ENCODE measurements at places on chromosomes 3 and 15.

DNA sequence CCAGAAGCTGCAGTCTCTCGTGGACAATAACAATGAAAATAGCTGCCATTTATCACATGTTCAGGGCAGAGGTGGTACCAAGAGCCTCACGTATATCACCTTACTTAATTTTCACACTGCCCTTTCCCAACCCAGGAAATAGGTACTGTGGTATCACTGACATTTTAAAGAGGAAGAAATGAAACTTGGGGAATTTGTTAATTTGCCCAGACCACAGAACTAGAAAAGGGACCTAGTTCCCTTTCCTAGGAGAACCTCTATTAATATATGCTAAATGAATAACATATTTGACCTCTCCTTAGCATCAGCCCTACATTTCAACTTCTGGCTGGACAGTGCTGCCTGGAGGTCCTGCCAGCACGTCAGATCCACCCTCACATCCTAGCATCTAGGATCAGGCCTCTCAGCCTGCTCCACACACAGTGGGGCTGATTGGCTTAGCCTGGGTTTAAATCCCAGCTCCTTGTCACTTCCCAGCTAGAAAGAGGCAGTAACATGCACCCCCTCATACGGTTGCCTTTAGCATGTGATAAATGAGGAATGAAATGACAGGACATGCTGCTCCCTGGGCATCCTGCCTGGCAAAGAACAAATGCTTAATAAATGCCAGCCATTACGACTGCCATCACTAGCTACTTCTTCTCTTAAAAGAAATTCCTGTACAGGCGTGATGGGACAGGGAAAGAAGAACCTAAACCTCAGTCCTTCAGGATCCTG is 95.1 kb upstream of the TNFAIP8L3 start:
- no peak for DNase-seq

DNA sequence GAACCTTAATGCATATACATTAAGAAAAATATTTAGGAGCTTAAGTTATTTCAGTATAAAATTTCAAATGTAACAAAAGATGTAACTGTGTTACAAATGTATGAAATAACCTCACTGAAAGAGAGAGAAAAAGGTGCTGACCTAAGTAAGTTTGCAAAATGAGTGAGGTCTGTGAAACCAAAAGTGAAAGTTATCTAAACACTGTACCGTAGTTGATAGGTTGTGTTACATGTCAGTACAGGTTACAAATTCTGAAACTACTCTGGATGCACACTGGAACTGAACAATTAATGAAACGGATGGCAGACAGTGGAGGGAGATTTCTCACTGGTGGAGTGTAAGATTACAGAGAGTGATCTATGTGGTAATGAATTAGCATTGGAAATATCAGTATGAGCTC is 420.7 kb downstream of the ZNF385D start:
- DNase-seq = no peak

DNA sequence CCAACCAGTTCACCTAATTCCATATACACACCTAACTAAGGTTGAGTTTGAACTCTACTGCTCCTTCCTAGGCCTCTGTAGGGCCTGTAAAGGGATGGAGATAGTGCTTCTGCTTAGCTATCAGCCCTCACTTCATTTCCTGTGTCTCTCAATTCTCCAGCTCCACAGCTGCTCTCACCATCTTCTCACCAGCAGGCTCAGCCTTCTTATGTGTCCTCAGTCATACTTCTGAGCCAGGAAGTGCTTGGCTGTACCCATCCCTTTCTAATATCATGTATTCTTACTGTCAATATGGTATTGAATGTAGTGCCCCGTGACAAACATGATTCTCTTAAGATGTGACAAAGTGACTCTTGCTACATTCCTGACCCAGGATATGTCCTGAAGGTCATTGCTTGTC is 116.9 kb downstream of the SLC9A9 start:
- no peak for DNase-seq

- no peak for DNase-seq
These were observed 15.5 kb upstream of the ZBED2 start for GRCh38 chr3:111610612-111611054.

DNA sequence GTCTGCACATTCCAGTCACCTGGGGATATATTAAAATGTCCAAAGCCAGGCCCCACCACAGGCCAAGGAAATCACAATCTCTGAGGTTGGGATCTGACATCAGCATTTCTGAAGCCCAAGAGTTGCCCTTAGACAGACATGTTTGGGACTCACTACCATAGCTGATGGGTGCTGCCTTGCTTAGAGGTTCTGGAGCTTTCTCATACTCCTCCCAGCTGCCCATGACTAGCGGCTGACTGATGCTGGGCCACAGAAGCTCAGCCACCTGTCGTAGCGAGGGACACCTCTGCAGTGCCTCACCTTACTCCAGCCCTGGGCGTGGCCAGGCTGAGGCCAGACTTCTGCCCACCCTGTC is 58.8 kb upstream of the XCR1 start:
- DNase-seq = no peak

DNA sequence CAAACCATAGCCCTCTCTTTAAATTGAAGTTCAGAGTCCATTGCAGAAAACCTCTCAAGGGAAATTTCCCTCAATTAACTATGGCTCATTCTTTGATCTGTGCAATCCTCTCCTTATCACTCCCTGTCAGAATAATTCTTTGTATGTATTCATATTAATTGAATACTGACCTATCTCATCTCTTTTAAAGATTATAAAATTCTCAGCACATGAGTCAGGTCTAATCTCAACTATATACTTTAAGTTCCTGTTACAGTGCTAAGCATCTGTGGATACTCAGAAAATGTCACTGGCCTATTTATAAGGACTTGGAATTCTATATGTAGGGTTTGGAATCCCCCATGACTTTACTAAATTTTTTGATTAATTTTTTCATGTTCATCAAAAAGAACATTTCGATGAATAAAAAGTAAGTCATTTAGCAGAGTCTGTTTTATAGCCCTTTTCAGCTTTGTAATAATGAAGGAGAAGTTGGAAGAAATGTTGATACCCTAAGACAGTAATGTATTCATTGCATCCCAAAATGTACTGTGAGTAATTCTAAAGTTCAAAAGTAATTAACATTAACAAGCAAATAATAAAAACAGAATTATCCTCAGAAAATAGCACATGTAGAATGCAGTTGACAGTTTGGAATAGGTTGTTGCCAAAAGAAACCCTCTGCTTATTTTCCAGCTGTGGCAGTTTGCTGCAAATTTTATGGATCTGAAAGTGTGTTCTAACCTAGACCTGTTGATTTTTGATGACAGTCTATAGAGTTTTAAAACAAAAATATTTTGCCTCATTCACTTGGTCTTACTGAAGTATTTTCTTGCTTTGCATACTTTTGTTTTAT is 503.4 kb upstream of the CBLB start:
- DNase-seq = no peak

DNA sequence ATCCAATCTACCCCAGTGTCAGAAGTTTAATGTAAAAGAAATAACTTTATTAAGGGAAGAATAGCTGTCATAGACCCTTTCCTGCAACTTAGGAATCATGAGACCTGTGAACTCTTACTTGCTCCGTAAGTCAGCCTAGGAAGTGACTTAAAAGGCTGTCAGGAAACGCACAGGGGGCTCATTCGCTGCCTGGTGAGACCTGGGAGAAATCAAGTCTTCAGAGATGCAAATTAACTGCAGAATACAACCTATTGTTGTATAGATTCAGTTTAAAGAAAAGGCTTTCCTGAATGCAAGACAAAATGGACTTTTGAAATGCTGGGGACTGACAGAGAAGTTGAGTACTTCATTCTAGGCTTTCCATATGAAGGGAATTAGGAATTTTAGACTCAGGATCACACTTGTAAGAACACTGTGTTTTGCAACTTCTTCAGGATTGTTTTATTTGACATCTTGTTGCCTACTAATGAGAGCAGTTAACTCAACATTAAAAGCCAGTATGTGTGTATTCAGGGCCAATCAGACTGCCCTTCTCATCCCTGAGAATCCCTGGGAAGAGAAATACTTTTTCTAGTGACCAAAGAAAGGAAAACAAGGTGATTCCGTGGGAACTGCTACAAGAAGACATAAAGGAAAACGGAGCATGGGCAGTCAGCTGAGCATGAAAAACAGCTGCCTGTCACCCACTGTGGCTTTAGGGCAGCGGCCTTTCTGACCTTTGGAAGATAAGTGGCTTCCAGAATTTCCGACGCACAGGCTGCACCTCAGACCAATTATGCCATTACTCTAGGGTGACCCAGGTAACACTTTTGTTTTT is 18.5 kb upstream of the DPPA4 start:
- DNase-seq = no peak

DNA sequence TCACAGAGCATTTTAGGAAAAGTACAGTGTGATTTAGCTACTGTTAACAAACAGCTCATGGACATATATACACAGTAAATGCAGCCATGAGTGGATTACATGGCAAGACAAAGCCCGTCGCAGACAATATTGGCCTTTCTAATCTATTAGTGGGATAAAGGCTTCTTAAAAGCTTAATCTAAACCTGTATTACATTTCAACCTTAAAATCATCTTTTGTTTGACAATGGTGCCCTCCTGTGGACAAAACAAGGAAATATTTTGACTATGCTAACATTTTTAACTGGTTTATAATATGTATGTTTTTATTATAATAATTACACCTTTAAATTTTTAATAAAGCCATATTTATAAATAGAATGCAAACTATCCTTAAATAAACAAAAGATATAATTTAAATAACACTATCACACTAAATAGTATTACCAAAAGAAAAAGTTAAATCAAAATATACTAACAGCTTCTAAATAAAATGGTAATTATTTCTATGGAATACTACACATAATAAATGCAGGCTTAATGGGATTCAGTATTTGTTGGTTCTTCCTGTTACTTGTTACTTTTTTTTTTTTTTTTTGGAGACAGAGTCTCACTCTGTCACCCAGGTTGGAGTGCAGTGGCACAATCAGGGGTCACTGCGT is 38.6 kb downstream of the TAFA4 start:
- peak; percentile 4 for DNase-seq

- no peak for DNase-seq
These were observed 294.4 kb downstream of the KBTBD8 start for GRCh38 chr3:67292356-67293121.

DNA sequence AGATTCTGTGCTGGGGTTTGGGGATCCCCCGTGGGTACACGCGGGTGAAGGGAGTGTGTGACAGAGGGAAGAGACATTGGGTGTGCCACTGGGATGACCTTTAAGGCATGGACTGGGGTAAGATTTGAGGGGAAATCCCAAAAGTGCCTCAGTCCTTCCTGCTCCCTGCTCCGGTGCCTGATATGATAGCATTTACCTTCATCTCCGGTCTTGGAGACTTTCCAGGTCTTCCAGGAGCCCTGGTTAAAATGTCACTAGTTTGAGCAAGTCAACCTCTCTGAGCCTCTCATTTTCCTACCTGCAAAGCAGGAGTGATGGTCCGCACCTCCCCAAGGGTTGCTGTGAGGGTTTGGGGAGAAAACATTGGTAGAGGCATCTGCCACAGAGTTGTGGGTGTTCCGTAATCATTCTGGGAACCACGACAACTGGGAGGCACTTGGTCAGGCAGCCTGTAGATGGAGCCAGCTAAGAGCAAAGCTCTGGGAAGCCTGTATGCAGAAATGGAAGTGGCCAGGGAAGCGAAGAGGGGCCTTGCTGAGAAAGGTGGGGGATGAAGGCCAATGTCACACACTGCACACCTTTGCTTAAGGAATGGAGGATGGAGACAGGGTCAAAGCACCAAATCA is 33.9 kb upstream of the KIF23 start:
- DNase-seq = no peak

GRCh38 chr3:61631108-61631769 is 69.9 kb downstream of the PTPRG start:
- DNase-seq = no peak

DNA sequence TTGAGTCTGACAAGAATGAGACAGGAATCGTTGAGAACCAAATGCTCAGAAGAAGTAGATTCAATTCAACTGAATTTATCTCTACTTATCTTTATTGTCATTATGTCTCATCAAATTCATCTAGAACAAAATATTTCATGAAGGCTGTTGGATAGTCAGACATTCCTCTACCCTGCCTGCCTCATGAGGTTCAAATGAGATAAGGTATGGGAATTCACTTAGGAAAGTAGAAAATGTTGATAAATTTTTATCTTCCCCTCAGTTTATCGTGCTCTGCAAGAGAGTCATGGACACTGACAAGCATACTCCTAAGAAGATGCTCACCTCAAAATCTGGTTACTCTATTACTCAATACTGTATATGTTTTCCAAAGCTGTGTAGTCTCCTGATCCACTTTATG is 149.7 kb upstream of the CDIN1 start:
- DNase-seq = no peak

DNA sequence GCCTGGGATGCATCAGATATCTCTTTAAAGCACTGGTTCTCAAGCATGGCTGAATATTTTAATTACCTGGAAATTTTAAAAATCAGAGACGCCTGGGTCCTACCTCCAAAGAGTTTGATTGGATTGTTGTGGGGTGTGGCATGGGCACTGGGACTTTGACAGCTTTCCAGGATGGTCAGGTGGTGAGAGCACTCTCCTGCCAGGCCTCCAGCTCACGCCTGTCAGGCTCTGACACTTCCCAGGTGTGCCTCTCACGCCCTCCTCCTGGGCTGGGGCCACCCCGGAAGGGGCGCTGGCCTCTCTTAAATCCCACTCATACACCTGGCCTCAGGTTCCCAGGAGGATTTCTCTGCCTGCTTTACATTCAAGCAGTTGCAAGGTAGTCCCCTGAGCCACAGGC is 48.5 kb downstream of the AMOTL2 start:
- DNase-seq = no peak

GRCh38 chr3:109553591-109554371 is 216.4 kb upstream of the DPPA4 start:
- DNase-seq = no peak

GRCh38 chr15:43513550-43513949 is 3.9 kb upstream of the MAP1A start:
- no peak for DNase-seq

DNA sequence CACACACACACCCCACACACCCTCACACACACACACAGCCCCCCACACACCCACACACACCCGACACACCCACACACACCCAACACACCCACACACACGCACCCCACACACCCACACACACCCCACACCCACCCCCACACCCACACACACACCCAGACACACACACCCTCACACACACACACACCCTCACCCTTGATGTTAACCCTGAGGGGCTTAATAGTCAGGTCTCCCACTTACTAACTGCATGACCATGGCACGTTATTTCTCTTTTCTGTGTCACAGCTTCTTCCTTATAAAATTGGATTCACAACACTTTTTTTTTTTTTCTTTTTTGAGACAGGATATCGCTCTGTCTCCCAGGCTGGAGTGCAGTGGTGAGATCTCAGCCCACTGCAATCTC is 2.8 kb downstream of the GRM2 start:
- no peak for DNase-seq

DNA sequence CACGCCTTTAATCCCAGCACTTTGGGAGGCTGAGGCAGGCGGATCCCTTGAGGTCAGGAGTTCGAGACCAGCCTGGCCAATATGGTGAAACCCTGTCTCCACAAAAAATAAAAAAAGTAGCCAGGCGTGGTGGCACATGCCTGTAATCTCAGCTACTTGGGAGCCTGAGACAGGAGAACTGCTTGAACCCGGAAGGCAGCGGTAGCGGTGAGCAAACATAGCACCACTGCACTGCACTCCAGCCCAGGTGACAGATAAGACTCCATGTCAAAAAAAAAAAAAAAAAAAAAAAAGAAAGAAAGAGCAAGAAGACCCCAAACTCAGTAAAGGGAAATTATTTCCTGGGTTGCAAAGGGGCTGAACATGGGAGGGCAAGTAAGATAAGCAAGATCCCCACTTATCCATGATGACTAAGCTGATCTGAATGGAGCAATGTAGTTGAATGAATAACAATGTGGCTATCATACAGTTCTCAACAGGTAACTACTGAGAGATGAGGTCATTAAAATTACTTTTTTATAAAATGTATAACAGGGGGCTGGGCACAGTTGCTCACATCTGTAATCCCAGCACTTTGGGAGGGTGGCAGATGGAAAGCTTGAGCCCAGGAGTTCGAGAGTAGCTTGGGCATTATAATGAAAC is 46.0 kb downstream of the RBM15B start:
- no peak for DNase-seq

Data from SJCRH30 (cell line).